Cardiac muscle cell (in vitro differentiated cells and primary cell): ENCODE measurements at places on chromosomes 6 and 20.
A peak's percentile ranks its signal among the peaks of the same experiment; 100 is the strongest.

- DNase-seq: peak; percentile 66
These were observed 8.2 kb upstream of the UBE2V1 start for GRCh38 chr20:50120935-50121693.

DNA sequence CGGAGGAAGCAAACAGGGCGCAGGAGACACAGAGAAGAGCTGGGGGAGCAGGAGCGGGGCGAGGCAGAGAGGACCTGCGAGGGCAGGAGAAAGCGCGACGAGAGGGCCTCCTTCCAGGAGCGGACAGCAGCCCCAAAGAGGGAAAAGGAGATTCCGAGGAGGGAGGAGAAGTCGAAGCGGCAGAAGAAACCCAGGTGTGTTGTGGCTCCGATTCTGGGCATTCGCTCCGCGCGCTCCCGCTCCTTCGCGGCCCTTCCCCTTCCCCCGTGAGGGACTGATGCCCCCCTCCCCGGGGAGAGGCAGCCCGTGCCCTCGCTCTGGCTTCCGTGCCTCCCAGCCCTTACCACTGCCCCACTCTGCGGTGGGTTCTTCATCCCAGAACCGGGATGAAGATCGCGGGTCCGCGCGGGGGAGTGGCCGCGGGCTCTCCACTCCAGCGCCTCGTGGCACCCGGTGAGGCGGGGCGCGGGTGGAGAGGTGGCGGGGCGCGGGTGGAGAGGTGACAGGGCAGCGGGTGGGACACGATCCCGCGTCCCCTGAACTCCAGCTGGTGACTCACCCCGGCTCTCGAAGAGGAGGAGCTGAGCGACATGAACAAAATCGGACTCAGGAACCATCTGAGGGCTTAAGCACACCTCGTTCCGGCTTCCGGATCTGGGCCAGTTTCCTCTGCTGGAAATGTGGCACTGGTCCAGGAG, 22.4 kb downstream of the TMC2 start:
- peak; percentile 29 for DNase-seq

GRCh38 chr20:50218987-50219435, 28.4 kb downstream of the CEBPB start:
- no peak for DNase-seq

DNA sequence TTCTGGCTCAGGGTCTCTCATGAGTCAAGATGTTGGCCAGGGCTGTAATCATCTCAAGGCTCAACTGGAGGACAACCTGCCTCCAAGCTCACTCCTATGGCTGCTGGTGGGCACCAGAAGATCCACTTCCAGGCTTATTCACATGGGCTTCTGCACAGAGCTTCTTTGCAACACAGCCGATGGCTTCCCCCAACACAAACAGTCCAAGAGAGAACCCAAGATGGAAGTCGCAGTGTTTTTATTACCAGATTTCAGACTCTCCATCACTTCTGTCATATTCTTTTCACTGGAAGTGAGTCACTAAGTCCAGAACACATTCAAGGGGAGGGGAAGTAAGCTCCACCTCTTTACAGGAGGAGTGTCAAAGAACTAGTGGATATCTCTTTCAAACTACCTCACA, 75.5 kb downstream of the CD164 start:
- DNase-seq: no peak

DNA sequence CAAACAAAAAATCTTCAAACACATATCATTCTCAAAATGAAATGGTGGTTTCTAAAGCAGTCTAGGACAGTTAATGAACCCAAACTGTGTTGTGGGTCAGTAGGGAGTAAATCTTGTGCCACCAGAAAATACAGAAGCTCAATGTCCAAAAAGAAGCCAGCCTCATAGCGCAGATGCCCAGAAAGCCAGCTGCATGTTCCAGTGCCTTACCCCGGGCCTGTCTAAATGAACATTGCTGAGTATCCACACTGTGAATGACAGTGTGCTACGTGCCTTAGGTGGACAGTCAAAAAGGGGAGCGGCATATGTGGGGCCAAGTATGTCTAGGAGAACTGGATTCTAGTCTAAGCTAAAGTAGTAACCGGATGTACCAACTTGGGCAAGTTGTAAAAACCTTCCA, 10.9 kb downstream of the FYN start:
- no peak for DNase-seq

DNA sequence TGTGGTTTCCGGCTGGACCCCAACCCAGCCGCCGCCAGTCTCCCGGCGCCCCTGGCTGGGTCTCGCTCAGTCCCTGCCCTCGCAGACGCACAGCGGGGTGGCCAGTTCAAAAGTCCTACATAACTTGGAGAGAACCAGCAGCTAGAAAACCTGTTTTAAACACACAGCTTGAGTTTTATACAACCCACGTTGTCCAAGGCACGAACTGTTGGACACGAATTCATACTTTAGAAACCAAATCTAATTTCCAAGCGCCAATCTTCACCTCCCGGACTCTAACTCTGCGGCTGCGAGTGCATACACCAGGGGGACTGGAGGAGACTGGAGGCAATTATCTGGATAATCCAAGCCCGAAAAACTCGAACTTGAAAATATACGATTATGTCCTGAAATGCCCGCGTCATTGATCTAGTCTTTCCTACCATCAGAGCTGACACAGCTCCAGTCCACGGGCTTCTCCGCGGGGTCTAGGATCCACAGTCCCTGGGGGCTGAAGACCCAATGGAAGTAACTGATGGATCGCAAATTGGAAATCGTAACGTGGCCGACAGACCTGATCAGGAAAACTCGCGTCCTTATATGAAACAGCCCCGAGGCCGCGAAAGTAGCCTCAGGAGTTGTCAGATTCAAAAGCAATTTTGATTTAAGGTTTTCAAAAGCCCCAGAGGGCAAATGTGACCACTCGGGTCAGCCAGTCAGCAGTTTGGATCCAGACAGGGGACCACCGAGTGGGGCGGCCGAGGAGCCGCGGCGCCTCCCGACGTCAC, 843 bp upstream of the HEY2 start:
- DNase-seq: peak; percentile 35

DNA sequence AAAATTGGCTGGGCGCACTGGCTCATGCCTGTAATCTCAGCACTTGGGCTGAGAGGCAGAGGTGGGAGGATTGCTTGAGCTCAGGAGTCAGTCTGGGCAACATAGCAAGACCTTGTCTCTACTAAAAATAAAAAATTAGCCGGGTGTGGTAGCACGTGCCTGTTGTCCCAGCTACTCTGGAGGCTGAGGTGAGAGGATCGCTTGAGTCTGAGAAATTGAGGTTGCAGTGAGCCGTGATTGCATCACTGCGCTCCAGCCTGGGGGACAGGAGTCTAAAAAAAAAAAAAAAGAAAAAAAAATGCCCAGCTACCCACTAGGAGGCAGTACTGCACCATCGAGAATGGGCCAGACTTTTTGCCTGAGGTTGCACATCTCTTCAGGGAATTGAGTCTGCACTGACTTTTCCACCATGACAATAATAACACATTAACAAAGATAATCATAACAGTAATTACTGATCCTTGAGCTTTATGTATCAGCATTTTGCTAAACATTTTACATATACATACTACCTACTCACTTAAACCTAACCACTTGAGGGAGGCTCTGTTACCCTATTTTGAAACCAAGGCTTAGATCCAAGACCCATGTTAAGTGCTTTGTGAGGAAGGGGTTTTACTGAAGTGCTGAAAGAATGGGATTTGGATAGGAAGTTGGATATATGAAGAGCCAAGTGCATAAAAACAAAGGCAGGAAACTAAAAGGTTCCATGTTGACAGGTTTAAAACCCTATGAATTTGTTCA, 21.0 kb downstream of the SRSF3 start:
- DNase-seq: peak; percentile 82

GRCh38 chr6:4565301-4566250, 210.6 kb upstream of the CDYL start:
- DNase-seq: no peak

- DNase-seq: peak; percentile 49
These were observed 21.3 kb downstream of the PLCB1 start for GRCh38 chr20:8153281-8153908.

DNA sequence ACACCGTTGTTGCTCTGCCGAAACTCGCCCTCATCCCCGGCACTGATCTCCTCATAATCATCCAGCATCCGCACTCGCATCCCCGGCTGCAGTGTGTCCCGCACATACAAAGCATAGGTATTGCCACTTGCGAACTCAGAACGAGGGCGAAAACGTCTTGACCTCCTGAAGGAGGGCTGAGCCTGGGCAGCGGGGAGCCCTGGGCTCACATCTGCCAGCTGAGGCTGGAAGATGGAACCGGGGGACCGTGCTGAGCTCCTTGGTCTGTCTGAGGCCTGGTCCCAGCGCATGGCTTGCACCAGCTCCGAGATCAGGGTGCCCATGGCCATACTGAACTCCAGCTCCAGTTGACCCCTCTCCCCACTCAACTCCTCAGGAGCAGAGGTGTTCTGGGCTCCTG, 2.7 kb downstream of the CUL7 start:
- no peak for DNase-seq

DNA sequence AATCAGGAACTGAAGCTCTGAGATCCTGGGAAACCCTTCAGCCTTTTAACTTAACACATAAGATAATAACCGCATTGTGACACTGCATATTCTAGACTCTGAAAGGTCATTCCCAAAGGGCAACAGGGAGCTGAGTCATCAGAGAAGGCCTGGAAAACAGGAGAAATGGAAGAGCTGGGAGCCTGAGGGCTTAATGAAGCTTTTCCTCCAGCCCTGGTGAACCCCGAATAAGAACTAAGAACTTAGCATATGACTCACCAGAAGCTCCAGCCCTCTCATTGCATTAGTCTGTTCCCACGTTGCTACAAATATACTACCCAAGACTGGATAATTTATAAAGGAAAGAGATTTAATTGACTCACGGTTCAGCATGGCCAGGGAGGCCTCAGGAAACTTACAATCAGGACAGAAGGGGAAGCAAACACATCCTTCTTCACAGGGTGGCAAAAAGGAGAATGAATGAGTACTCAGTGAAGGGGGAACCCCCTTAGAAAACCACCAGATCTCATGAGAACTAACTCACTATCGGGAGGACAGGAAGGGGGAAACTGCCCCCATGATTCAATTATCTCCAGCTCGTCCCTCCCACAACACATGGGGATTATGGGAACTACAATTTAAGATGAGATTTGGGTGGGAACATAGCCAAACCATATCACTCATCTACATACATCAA, 648.5 kb downstream of the TFAP2A start:
- peak; percentile 66 for DNase-seq

DNA sequence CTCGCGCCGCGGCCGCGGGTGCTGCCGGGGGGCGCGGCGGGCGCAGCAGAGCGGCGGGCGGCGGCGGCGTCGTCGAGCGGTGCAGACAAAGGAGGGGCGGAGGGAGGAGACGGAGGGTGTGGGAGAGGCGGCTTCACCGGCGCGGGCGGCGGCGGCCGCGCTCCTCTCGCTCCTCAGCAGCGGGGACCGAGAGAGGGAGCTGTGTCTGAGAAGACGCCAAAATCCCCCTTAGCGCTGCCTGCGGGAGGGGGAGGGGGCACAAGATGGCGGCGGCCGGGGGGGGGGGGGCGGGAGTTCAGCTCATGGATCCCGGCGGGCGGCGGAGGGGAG, 296 bp downstream of the ADNP start:
- DNase-seq: no peak

DNA sequence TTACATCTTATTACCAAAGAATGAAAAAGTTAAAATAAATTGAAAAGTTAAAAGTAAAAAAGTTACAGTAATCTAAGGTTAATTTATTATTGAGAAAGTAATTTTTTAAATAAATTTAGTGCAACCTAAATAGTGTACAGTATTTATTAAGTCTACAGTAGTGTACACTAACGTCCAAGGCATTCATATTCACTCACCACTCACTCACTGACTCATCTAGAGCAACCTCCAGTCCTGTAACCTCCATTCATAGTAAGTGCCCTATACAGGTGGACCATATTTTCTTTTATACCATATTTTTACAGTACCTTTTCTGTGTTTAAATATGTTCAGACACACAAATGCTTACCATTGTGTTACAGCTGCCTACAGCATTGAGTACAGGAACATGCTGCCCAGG, 624.7 kb upstream of the NOX3 start:
- no peak for DNase-seq

GRCh38 chr6:32154514-32155161, 697 bp downstream of the PPT2 start:
- peak; percentile 74 for DNase-seq

GRCh38 chr20:14616003-14616402, 278.6 kb upstream of the FLRT3 start:
- no peak for DNase-seq

DNA sequence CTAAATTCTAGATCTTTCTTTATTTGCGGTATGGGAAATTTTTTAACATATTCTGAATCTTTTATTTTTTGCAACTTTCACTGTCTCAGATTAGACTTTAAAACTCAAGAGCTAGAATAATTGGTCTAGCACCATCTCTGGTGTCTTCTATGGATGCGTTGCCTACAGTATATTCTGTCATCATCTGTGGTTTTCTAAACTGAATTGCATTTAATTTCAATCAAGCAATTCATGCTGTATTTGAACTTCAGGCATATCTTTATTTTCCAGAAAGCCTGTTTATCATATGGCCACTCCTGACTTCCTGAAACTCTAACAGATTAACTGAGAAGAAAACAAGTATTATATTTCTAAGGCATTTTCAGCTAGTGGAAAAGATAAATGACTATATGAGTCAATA, 281.6 kb downstream of the PLCB1 start:
- DNase-seq: no peak

DNA sequence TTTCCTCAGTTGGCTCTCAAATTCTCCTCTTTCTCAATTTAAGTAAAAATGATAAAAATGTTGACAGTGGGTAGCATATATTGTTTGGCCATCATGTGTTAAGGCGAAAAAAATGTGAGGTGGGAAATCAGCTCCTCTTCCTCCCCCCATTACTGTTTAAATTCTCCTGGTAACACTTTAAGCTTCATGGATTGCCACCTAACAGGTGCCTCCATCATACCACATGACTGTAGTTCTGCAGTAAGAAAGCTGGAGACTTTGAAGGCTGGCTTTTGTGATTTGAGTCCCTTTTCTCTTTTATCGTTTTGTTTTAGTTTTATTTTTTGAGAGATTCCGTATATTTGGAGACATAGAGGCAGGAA, 1.2 kb downstream of the ZFAND3 start:
- no peak for DNase-seq

DNA sequence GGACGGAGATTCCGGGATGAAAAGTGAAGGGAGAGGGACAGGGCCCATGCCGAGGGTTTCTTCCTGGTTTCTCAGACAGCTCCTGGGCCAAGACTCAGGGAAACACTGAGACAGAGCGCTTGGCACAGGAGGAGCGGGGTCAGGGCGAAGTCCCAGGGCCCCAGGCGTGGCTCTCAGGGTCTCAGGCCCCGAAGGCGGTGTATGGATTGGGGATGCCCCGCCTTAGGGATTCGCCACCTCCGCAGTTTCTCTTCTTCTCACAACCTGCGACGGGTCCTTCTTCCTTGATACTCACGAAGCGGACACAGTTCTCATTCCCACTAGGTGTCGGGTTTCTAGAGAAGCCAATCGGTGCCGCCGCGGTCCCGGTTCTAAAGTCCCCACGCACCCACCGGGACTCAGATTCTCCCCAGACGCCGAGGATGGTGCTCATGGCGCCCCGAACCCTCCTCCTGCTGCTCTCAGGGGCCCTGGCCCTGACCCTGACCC, 55.0 kb upstream of the HLA-A start:
- peak; percentile 29 for DNase-seq

DNA sequence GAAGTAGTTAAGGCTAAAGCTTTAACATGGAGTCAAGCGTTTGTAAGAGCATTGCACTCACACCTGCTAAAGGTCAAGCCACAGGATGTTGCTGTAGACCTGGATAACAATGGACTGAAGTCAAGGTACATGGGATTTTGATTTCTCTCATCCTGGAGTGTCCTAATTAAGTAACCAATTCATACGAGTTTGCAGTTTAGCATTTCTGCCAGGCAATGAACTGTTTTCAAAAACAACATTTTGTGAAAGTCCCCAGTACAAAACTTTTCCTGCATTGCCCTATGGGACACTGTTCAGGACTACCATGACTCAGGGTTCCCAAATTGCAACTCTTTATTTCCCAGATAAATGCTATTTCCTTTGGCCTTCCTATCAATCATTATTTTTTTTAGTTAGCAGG, 17.4 kb upstream of the SIRPB1 start:
- no peak for DNase-seq
